ENCODE measurements at places on chromosomes 4 and X. TPM values are rescaled to one million over a fixed set of nuclear protein-coding genes. Genes with fewer than 3 reads are reported as not detected.

Gene GLRA3
- not detected for polyA plus RNA-seq

Gene SLC6A14
- polyA plus RNA-seq: 0.22 TPM

Gene RHOXF1
- 0.39 TPM for polyA plus RNA-seq

Gene MND1
- polyA plus RNA-seq: 9.6 TPM

Gene NSDHL
- 24.3 TPM for polyA plus RNA-seq

Gene GABRQ
- polyA plus RNA-seq: 0.72 TPM

Gene MED14
- 60.4 TPM for polyA plus RNA-seq

Gene ZNF595
- 18.2 TPM for polyA plus RNA-seq

- no peak for DNase-seq
These were observed 21.2 kb downstream of the USP53 start for GRCh38 chr4:119233750-119234149.

DNA sequence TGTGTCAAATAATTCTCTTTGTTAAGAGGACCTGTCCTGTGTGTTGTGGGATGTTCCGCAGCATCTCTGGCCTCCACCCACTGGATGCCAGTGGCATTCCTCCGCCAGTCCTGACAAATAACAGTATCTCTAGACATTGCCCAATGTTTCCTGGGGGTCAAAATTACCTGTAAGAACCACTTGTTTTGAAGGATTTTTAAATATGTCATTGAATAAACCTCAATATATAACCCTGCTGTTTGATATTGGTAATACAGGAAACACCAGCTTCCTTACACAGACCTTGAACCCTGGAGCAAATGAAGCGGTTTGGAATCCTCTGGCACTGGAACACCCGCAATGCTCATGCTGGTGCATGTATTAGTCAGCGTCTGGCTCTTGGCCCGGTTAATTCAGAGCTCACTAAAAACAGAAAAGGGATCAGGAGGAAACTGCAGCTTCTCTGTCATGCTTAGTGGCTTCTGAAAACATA is 101.3 kb downstream of the TBL1X start:
- no peak for DNase-seq

- no peak for DNase-seq
These were observed 377.1 kb upstream of the ADGRL3 start for GRCh38 chr4:60822986-60823385.

GRCh38 chr4:170853422-170854021 is 763.8 kb upstream of the AADAT start:
- no peak for DNase-seq

- no peak for DNase-seq
These were observed 30.7 kb downstream of the MID1IP1 start for GRCh38 chrX:38831949-38832348.

- DNase-seq: no peak
These were observed 142.9 kb upstream of the SLC4A4 start for GRCh38 chr4:71195924-71196323.

DNA sequence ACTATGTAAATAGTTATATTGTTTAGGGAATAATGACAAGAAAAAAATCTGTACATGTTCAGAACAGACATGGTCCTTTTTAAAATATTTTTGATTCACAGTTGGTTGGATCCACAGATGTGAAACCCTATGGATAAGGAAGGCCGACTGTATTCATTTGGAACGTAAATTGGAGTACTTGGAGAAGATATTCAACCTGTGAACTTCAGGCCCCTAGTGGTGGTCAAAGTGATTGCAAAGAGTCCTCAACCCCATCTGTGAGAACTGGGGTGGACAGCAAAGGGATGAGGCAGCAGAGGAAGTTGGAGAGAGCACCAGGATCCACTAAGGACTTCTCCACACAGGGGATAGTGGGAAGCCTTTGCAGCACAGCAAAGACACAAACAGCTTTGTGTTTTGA is 6.2 kb upstream of the CXCL13 start:
- no peak for DNase-seq

GRCh38 chr4:133145758-133146573 is 3.1 kb upstream of the PCDH10 start:
- no peak for DNase-seq

GRCh38 chrX:3129256-3129655 is 88.0 kb downstream of the ARSF start:
- DNase-seq: no peak
